Frontal cortex (tissue), 4 donors: ENCODE measurements at places on chromosomes 6 and 20.

DNA sequence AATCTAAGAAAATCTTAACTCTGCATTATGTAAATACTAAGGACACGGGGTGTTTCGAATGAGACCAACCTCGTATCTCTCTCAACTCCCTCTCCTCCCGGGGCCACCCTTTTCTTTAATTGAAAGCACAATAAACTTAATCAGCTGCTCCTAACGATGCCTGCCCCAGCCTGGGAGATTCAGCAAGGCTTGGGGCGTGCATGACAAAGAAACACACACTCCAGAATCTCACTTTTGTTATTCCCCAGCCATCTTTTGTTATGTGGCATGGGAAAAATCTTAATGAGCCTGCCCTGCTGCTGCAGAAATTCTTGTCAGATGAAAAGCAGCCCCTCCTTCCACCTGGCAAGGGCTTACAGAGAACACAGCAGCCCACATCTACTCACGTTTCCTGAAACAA is 117.4 kb downstream of the TTLL2 start:
- no peak for DNase-seq

DNA sequence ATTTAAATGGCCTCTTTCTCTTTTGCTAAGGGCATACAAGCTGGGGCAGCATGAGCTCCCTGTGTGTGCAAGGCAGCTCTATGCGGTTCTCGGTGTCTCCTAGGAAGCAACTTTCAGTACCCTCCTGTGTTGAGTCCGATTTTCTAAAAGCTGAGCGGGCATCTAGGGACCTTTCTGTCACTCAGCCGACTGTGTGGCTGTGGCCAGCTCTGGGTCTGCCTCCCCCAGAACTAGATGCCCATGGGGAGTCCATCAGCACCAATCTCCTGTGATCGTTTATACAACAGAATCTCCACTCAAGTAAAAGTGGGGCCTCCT is 7.5 kb downstream of the NELFCD start:
- no peak for DNase-seq

DNA sequence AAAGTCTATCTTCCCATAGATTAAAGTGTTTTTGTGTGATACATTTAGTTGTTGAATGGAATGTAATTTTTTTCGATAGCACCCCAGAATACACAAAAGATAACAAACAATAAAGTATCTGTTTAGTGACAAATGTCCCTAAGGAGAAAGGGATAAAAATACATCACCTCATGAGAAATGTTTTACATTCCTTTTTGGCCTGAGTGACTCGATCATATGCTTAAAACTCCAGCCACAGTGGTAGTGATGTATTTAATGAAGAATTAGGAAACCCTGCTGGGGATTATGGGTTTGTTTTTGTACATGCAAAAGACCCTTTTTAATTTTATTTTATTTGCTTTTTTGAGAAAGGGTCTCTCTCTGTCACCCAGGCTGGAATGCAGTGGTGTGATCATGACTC is 4.3 kb upstream of the SGK1 start:
- DNase-seq: no peak

- DNase-seq: no peak
Measured at GRCh38 chr6:144330017-144330987, 45.2 kb downstream of the UTRN start.

GRCh38 chr6:14365393-14365792 is 247.8 kb downstream of the CD83 start:
- DNase-seq: no peak

GRCh38 chr20:23879811-23880374 is 345 bp upstream of the CST5 start:
- no peak for DNase-seq

DNA sequence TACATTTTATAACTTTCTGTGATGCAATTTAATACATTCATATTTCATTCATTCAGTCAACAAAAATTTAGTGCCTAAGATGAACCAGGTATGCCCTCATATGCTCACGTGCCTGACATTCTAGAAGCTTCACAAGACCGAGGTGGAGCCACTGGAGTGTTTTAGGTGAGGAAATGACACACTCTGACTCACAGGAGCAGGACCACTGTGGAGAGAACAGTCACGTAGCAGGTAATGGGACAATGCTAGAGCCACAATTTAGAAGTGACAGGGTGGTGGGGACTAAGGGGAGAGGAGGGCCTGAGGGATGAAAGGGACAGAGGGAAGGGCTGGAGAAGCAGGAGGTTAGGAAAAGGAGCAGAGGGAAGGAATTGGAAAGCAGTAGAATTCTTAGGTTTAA is 17.6 kb upstream of the HLA-A start:
- DNase-seq: no peak

- no peak for DNase-seq
Measured at GRCh38 chr6:6869094-6869493, 238.7 kb upstream of the RREB1 start.

DNA sequence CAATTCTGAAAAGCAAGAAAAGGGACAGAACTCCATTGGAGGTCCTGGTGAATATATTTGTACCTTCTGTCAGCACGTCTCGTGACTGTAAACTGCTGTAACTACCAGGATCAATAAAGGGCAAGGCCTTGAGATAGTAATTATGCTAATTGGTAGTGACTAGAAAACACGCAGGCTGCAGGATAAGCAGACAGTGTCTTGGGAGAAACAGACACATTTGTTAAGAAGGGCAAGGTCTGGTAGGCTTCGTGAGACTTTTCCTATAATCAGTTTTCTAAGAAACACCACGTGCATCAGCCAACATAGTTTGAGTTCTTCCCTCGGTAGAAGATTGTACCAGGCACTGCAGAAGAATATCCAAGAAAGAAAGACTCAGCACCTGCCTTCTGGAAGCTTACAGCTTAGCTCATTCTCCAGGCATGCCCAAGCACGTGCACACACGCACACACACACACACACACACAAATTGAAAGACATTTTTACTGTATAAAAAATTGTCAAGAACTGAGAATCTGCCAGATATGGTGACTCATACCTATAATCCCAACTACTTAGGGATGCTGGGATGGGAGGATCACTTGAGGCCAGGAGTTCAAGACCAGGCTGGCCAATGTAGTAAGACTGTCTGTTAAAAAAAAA is 167.0 kb upstream of the SASH1 start:
- no peak for DNase-seq

DNA sequence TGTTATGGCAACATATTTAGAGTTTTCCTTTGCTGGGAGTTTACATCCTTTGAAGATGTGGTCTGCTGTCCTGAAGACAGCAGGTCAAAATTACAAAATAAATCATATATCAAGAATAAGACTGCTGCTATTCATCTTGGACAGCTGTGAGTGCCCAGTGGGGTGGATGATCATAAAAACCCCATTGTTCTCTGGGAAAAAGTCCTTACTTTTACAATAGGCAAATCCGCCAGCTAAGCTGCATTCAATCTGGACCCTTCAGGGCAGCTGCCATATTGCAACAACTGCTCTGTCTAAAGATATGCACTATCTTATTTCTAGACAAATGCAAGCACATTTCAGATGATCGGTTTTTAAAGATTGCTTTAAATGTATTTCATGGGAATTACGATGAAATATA is 19.4 kb downstream of the CASS4 start:
- DNase-seq: no peak

DNA sequence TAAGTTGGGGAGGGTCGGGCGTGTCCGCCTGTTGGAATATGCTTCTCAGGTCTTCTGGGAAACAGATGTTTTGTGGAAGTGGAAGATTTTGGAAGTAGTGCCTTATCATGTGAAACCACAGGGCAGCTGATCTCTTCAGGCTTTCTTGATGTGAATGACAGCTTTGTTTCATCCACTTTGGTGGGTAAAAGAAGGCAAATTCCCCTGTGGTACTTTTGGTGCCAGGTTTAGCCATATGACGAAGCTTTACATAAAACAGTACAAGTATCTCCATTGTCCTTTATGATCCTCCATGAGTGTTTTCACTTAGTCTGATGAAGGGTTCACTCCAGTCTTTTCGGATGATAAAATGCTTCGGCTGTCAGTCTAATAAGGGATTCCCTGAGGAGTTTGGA is 4.6 kb downstream of the IRF4 start:
- no peak for DNase-seq

DNA sequence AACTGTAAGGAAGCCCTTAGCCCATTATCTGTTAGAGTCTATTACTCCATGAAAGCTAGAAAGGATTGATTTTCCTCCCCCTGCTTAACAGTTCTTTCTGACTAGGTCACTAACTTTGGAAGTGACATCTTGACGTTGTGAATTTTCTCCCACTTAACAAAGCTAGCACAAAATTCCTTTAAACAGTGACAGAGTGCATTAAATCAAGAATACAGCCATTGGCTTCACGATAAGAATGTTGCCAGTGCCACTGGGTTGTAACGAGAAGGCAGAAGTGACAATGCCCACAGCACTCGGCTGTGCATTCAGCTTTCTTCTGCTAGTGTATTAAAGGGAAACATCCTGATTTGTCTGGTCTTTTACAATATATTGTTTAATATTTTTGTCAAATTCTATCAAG is 182.7 kb upstream of the DTNBP1 start:
- no peak for DNase-seq

- DNase-seq: no peak
Measured at GRCh38 chr6:30231067-30231466, 17.9 kb upstream of the TRIM26 start.

- no peak for DNase-seq
Measured at GRCh38 chr6:76435174-76435573, 362.7 kb upstream of the IMPG1 start.

DNA sequence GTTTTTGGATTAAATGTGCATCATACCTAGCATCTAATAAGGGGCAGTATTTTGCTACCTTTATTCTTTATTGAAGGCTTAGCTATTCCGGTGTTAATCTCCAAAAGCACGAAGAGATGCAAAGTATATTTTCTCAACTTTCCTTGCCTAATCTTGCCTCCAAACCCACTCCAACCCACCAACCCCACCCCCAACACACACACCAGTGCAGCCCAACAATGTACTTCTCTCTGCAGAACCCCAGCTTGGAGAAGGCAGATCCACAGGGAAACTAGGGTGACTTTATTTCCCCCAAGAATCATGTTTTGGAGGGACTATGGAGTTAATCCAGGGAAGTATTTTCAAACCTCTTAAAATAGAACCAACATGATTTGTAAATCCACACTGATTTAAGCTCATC is 73.6 kb downstream of the ZMYND8 start:
- DNase-seq: no peak

- DNase-seq: no peak
Measured at GRCh38 chr6:107598091-107598490, 108.2 kb downstream of the SOBP start.

GRCh38 chr20:62217913-62218773 is 1.9 kb downstream of the HRH3 start:
- no peak for DNase-seq

- no peak for DNase-seq
Measured at GRCh38 chr6:151130329-151130728, 109.4 kb upstream of the AKAP12 start.

- no peak for DNase-seq
Measured at GRCh38 chr6:119323478-119323877, 26.1 kb downstream of the MAN1A1 start.

GRCh38 chr6:106446287-106446885 is 85.9 kb downstream of the CRYBG1 start:
- DNase-seq: peak; percentile 13

- no peak for DNase-seq
Measured at GRCh38 chr6:39865011-39865888, 69.0 kb downstream of the MOCS1 start.

DNA sequence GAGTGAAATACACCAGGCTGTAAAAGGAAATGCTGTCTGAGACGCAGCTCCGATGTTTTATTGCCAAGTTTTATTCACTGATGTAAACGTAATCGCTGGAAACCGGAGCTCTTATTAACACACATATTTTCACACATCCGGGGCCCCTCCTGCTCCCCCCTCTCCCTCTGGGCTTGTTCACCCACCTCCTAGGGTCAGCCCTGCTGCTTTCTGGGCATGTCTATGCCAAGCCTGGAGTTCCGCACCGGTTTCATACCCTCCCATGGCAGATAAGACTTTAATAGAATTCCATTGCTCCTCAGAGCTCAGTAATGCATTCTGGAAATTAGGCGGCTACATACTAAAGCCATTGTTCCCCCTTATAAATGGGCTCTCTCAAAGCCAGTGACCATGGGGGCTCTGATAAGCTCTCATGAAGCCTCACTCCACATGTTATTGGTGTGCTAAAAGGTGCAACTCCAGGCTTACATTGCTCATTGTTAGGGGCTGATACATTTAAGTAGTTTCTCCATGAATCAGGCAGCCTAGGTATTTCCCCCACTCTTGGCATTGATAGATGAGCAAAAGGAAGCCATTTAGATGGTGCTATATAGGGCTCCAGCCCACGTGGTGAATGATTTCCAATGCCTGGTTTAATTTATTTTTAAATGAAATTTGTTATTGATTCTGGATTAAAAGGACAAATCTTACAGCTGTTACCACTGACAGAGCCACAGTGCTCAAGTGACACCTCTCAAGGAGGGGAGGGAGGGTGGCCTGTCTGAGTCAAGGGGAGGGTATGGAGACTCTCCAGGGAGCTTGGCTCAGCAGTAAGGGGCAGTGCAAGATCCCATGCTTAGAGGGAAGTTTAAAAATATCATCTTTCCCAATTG is 4.5 kb upstream of the VSTM2L start:
- DNase-seq: no peak

GRCh38 chr6:28758046-28758817 is 165.6 kb downstream of the TRIM27 start:
- no peak for DNase-seq

GRCh38 chr20:62365814-62366369 is 1.2 kb downstream of the LAMA5 start:
- DNase-seq: no peak

- DNase-seq: no peak
Measured at GRCh38 chr20:63318391-63319163, 25.6 kb downstream of the COL20A1 start.

DNA sequence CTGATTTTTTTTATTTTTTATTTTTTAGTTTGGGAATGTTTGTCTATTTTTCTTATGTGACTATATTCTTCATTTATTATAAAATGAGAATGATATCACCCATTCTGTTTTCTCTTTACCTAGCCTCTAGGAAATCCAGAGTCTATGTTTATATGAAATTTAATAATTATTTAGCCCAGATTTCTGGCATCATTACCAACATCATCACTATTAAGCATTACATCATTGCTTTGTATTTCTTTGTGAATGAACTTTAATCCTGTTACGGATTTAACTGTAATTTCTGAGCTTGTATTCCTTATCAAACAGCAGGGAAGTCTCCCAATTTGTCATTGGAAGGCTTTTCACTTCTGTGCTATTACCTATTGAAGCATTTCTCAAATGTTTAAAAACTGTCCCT is 72.7 kb upstream of the NOX3 start:
- no peak for DNase-seq

GRCh38 chr6:159933077-159933476 is 35.8 kb upstream of the IGF2R start:
- DNase-seq: no peak

- no peak for DNase-seq
Measured at GRCh38 chr6:26028746-26029569, 58.3 kb upstream of the HFE start.
